Inflammatory macrophage treated with lipopolysaccharide for 1 hour (primary cell): ENCODE measurements at places on chromosomes 1 and 21.

DNA sequence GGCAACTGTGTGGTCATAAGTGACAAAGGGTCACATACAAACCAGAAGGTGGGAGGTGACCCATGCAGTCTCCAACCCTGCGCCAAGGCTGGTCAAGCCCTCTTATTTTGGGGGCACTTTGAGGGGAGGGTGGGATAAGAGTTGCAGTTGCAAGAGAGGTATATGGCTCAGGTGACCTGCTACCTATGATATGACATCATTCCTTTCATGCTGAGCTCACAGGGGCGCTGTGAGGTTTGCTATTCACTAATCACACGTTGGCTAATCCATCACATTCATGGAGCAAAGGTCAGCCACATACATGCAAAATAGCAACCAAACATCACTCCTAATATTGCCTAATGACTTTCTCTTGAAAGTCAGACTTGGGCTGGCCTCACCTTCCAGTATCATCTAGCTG, 72.0 kb upstream of the PAXBP1 start:
- no peak for DNase-seq

GRCh38 chr1:113965703-113966412, 13.4 kb upstream of the OLFML3 start:
- DNase-seq: no peak

DNA sequence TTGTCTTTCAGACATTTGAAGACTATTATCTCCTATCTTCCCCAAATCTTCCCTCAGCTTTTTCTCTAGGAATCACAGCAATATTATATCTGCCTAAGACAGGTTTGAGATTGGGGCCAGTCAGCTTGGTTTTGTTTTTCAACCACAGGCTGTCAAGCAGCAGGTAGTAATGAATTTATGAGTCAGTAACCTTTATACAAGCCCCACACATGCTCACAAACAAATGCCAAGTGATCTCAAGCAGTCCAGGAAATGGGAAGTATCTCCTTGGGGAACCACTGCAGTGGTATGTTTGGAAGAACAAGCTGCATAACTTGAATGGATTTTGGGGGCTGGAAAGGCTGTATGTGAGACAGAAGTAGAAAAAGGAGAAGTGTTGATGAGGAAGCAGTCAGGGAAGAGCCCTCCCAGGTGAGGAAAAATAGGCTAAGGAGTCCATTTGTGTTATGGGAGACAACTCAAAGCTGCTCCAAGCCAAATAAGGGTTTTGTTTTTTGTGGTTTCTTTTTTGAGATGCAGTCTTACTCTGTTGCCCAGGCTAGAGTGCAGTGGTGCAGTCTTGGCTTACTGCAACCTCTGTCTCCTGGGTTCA, 2.1 kb downstream of the DHDDS start:
- DNase-seq: no peak

- no peak for DNase-seq
These were observed 128.2 kb downstream of the DMRTB1 start for GRCh38 chr1:53587252-53587988.

- no peak for DNase-seq
These were observed 14.3 kb upstream of the FAM131C start for GRCh38 chr1:16087733-16088132.

GRCh38 chr21:34882719-34883131, 166.4 kb downstream of the RUNX1 start:
- peak; percentile 89 for DNase-seq

DNA sequence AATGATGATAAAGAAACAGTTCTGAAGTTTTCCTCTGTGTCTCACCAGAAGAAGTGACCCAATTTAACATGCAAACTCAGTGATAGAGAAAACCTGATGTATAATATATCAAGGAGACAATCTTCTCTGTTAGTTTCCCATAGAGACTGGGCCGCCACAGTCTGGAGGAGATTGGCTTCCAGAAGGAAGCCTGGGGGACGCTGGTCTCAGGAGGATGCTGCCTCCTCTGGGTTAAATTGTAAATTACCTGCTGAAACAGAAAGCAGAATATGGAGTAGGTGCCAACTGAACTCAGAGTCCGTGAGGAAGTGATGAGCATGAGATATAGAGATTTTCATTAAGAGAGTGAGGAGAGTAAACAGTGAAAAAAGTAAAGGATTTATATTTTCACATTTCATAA, 15.8 kb downstream of the OR14I1 start:
- no peak for DNase-seq

- DNase-seq: no peak
These were observed 3.4 kb downstream of the FOXO6 start for GRCh38 chr1:41364442-41365319.
